CD4-positive, alpha-beta T cell treated with Interleukin-15 for 1 hour (primary cell): ENCODE measurements at places on chromosomes 16 and 17.
A peak's percentile ranks its signal among the peaks of the same experiment; 100 is the strongest.

- DNase-seq, result no peak
Measured at GRCh38 chr17:32010114-32010513, 2.9 kb downstream of the LRRC37B start.

DNA sequence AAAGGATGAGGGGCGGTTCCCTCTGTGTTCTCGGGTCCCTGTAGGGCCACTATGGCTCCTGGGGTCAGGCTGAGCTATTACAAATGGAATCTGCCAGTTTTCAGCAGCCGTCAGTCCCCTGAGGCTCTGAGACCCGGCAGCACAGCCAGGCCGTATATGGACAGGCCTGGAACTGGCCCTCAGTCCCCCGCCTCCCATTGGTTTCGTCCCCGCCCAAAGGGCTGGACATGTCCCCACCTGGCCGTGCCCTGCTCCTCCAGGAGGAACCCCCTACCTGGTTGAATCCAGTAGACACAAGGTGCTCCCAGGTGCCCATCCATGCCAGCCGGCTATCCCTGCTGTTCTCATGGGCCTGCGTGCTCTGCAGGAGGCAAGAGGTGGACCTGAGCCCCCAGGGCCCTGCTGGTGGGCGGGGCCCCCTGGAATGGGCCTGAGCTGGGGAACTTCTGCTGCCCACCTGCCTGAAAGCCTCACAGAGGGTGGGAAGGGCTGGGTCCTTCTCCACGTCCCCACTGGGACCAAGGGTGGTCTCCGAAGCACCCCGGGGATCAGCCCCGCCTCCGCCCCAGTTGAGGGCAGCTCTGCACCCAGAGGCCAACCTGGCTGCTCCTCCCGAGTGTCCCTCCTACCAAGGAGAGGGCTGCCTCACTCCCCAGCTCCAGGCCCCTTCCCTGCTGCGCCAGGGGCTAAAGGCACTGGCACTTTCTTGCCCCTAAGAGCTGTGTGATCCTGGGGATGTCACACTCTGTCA, 16.8 kb downstream of the VASN start:
- no peak for DNase-seq

DNA sequence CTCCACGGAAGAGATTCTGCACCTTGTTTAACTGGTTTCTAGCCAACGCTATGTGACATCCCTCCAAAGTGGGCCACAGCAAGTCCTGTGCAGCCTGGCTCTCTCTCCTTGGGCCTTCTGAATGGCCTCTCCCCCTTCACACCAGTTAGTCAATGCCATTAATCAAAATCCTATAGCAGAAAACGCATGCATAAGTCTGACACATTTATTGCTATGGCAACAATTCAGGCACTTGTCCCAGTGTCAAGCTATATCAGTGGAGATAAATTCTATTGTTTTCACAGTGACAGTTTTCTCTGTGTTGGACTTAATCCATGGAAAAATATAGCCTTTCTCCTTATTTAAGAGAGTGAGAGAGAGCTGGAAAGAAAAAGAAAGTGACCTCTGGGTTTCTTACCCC, 87.2 kb upstream of the TOX3 start:
- no peak for DNase-seq

DNA sequence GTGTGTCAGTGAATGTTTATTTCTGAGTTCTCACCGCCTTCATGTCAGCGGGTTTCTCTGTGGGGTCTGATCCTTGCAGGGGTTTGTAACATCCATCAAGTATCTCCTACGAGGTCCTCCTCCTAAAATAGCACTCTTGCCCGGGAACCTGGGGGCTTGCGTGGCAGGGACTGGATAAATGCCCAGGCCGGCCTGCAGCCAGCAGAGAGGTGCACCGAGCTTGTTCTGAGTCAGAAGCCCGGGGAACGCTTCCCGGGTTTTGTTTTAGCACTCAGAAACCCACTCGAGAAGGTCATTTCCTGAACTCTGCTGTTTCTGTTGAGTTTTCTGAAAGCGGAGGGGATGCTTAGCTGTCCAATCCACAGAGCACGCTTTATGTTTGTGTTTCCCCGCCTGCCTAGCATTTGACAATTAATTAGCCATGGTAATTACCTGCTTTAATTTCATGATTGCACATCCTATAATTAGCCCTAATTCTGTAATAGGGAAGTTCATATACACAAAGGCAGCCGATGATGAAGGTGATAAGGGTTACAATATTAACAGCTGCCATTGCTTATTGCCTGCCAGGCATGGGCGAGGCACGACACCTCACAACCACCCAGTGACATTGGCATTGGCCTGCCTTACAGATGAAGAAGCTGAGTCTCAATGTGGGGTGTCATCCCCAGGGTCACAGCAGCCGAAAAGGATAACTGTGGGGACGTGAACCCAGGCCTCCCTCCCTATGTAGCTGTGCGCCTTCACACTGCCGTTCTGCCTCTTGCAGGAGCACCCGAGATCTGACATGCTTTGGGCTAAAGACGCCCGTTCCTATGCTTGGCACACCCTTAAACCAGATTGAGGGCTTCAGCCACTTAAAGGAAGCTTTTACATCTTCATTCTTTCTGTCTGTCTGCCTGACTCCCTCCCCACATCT, 333.1 kb downstream of the CPPED1 start:
- DNase-seq, result no peak

- no peak for DNase-seq
Measured at GRCh38 chr17:20315821-20316220, 151.5 kb downstream of the LGALS9B start.

DNA sequence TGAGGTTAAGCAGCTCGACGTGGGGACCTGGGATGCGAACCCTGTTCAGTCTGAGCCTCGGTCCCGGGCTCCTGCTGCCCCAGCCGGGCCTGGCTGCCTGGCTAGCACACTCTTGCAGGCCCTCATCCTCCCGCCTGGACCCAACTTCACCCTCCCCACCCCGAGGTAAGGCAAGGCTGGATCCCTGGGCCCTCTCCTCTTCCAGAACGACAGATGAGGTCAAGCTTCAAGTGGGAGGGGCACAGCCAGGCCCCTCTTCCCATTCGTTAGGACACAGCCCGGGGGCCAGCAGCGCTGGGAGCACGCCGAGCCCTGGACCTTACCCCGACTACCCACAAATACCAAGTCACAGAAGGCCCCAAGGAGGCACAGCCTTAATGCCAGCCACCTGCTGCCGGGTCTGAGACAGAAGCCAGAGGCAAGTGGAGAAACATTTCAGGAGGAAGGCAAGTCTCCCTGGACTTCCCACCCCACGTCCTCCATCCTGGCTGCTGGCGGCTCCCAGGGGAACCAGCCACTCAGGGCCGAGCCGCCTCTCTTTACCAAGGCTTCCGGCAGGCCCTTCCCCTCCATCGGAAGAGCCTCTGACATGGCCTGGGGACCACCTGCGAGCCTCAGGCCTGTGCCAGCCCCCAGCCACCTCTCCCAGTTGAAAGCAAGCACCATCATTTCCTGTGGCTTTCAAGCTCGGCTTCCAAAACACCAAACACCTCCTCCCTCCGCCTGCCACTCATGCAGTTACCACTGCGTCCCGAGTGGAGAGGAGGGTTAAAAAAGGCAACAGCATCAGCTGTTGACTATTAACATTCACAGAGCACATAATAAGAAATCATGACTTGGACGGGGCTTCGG, 59.9 kb downstream of the RPH3AL start:
- no peak for DNase-seq

GRCh38 chr17:77419547-77420094, 278.9 kb downstream of the SEC14L1 start:
- DNase-seq, result no peak

- no peak for DNase-seq
Measured at GRCh38 chr16:12152740-12153139, 176.2 kb downstream of the SNX29 start.

DNA sequence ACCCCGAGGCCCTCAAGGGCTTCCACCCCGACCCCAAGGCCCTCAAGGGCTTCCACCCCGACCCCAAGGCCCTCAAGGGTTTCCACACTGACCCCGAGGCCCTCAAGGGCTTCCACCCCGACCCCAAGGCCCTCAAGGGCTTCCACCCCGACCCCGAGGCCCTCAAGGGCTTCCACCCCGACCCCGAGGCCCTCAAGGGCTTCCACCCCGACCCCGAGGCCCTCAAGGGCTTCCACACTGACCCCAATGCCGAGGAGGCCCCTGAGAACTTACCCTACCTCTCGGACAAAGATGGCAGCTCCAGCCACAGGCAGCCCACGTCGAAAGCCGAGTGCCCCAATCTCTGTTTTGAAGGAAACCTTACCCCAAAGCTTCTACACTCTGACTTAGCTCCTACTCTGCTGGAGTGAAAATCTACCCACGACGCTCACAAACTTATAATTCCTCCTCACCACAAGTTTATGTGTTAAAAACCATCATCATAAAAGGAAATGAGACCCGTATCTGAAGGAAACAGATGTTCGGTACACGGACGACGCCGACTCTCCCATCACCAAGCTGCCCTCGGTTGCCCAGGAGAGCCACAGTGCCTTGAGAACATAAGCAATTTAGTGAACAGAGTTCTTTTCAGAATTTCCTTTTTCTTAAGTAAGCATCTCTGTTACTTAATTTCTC, 61.2 kb upstream of the RPH3AL start:
- DNase-seq, result no peak

GRCh38 chr16:71376465-71377157, 18.1 kb downstream of the CALB2 start:
- no peak for DNase-seq

GRCh38 chr17:82126556-82127314, 28.7 kb upstream of the FASN start:
- DNase-seq, result peak; percentile 94

GRCh38 chr17:13437966-13438779, 163.6 kb downstream of the HS3ST3A1 start:
- DNase-seq, result no peak

- no peak for DNase-seq
Measured at GRCh38 chr16:12002447-12003006, 26.0 kb downstream of the SNX29 start.

DNA sequence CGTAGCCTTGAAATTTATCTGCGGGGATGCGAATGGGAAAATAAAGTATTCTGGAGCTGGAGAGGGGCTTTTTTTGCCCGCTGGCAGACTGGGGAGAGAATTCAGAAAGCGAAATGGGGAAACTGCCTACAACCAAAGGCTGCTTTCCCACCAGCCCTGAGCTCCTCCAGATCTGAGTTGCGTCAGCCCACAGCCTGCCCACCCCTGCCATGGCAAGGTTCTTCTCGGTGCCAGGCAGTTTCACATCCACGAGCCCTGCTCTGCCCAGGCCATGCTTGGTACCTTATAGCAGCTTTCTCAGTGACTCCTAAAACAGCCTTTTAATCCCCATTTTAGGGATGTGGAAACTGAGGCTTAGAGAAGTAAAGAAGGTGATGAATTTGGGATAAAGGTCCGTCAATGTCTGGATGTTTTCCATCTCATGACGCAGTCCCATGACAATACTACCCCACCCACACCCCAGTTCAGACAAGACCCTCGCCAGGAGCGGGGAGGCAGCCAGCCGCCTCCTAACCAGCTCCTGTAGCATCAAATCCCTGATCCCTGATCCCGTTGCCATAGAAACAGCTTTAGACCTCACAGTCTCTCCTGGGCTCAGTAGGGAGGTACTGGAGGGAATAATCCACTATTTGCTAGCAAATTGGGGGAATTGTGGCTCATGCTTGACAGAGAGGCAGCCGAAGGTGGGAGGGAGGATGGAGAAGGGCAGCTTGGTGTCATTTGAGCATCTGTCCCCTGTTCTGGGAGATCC, 113.5 kb downstream of the MGAT5B start:
- no peak for DNase-seq

DNA sequence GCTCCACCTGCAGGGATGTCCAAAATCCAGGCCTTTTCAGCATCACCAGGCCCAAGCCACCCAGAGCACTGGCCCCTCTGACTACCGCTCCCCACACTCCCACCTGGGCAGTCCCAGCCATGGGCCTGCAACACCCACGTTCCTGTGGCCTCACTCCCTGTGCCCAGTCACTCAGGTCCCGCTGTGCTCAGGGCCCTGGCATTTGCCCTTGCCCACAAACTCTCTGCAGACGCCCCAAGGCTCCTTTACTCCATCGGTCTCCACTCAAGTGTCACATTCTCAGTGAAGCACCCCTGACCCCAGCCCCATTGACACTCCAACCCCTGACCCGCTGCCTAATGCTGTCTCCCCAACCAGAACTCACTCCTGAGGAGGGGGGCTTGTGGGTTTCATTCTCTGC, 23.6 kb downstream of the MPG start:
- no peak for DNase-seq

DNA sequence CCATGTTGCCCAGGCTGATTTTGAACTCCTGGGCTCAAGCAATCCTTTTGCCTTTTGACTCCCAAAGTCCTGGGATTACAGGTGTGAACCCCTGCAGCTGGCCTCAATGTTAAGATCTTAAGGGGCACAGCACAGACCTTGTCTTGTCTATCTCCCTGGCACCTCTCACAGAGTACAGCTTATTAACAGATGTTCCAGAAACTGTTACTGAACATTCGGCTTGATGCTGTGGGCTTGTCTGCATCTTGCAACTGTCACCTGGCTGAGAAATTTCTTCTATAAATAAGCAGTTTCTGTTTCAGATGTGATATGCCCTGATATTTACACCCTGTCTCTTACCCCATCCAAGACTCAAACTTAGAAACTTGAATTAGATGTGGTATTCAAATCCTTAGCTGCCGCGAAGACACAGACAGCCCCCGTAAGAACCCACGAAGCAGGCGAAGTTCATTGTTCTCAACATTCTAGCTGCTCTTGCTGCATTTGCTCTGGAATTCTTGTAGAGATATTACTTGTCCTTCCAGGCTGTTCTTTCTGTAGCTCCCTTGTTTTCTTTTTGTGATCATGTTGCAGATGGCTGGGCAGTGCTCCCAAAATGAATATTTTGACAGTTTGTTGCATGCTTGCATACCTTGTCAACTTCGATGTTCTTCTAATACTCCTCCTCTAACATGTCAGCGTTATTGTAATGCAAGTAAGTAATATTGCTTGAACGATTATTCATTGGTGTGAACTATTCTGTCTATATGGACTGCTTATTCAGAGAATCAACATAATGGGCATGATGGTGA, at the start of gene TNFRSF17:
TSS of gene TNFRSF17 (plus strand) at position 450 of the 791 bp plus-strand sequence. CDS start at position 565, 115 bp downstream.
- no peak for DNase-seq

DNA sequence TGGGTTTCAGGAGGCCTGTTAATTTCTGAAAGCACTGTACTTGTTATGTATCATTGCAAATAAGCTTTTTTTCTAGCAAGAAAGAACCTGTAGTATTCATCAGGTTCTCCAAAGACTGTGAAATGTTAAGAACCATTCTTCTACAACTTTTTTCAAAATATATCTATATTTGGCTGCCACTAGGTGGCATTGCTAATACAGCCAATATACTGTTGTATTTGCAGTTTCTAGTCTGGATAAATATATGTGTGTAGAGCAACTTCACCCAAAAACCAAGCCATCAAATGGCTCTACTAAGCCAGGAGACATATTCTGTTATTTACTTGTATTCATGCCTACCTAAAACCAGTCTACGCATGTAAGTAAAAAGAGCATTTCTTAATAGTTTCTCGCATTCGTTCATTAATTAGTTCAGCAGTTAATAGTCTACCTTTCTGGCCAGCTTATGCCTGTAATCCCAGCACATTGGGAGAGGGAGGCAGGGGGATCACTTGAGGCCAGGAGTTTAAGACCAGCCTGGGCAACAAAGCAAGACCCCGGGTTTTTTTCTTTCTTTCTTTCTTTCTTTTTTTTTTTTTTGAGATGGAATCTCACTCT, 39.5 kb downstream of the VMP1 start:
- no peak for DNase-seq

GRCh38 chr17:16003841-16004240, 4.2 kb downstream of the TTC19 start:
- DNase-seq, result no peak
